Heart right ventricle (tissue), 16 donors: ENCODE measurements at places on chromosomes 12 and 14. TPM values are rescaled to one million over a fixed set of nuclear protein-coding genes. Genes with fewer than 3 reads are reported as not detected.

DNA sequence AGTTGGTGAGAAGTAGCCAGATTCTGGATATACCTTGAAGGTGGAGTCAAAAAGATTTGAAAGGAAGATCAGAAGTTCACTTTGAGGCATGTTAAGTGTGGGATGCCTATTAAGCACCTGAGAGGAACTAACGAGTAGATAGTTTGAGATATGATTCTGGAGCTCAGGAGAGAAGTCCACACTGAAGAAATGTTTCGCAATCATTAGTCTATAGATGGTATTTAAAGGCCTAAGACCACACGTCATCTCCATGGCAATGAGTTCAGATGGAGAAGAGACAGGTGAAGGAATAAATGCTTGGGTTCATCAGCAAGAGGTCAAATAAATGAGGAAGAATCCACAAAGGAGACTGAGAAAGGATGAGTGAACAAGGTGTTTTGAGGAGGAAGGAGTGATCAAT is 192.9 kb upstream of the NEDD1 start:
- no peak for DNase-seq

DNA sequence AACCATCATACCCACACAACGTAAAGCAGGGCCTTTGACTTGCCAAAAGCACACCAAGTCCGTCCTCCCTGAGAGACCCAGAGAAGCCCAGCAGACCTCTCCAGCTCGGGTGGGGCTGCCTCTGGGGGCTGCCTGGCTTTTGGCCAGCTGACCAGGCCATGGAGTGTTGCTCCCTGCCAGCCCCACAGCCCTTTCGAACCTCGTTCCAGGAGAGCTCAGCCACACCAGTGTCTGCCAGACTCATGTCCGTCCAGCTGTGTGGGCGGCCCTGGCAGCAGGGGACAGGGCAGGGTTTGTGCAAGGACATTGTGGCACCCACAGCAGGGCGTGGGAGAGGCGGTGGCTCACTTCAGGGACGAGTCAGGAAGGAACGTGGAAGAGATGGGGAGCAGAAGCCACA is 22.6 kb upstream of the IRF2BPL start:
- peak; percentile 80 for DNase-seq

DNA sequence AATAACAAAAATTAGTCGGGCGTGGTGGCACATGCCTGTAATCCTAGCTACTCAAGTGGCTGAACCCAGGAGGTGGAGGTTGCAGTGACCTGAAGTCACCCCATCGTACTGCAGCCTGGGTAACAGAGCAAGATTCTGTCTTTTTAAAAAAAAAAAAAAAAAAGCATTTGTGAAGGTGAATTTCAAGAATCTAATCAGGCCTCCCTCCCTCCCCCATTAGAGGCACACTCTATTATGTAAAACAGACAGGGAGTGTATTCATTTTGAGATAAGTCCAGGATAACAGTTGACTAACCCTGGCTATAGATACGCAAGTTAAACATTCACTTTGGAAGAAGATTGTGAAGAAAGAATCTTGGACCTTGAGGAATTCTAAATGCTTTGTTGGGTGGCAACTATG is 2.9 kb downstream of the RESF1 start:
- no peak for DNase-seq

- DNase-seq: no peak
Measured at GRCh38 chr12:89901319-89901718, 192.7 kb upstream of the ATP2B1 start.

DNA sequence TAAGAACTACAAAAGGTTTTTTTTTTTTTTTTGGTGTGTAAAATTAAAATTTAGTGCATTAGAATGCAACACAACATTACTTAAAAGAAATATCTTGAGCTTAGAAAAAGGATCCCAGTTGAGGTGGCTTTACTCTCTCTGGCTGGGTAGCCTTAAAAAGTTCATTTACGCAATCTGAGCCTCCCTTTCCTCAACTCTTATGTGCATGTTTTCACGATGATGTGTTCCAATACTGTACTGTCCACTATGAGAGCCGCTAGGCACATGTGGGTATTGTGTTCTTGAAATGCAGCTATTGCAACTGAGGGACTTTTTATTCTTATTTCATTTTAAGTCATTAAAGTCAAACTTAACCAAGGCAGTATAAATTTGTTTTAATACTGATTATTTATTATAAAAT is 460.9 kb upstream of the SYT1 start:
- DNase-seq: no peak

DNA sequence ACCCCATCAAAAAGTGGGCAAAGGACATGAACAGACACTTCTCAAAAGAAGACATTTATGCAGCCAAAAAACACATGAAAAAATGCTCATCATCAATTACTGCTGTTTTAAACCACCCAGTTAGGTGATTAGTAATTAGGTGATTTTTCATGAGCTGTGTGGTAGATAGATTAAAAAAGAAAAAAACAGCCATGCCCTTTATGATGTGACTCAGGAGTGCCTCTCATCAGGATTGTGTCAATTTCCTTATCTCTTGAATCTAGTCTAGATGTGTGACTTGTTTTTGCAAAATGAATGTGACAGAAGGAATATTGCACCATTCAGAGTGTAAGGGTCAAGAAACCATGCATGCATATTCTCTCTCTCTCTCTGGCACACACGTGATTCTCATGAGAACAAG is 5.7 kb downstream of the OR10A7 start:
- no peak for DNase-seq

DNA sequence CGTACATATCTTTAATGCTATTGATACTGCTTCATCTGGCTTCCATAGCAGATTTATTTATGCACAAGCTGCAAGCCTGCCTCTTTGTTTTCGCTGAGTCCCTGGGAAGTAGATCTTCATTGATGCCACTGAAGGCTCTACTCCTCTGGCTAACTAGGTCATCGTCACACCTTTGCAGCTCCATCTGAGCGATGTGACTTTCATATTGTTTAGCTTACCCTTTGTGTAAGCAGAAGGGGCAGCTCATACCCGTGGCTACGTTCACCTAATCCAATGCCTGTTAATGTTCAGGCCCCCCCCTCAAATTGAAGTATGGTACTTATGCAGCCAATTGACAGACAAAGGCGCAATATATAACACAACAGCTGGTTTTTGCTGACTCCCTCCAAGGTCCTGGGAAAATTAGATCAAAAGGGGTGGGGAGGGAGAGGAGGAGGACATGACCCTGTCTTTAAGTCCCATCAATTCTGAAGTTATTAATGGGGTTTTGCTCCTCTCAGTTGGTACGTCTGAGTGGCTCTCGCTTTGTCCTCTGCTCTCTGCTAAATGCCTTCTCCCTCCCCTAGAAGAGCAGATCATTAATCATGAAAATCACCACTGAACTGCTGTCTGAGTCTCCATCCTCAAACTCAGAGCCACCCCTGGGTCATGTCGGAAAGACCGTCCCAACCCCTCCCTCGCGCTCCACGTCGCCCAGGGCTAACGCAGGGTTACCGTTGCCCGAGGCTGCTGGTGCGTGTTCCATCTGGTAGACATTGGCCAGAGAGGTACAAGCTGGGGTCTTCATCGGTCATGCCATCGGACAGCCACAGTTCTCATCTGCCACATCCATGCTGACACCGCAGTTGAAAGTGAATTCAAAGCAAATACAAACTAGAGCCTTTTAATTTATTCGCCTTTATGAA is 128.8 kb downstream of the ADGRD1 start:
- DNase-seq: no peak

DNA sequence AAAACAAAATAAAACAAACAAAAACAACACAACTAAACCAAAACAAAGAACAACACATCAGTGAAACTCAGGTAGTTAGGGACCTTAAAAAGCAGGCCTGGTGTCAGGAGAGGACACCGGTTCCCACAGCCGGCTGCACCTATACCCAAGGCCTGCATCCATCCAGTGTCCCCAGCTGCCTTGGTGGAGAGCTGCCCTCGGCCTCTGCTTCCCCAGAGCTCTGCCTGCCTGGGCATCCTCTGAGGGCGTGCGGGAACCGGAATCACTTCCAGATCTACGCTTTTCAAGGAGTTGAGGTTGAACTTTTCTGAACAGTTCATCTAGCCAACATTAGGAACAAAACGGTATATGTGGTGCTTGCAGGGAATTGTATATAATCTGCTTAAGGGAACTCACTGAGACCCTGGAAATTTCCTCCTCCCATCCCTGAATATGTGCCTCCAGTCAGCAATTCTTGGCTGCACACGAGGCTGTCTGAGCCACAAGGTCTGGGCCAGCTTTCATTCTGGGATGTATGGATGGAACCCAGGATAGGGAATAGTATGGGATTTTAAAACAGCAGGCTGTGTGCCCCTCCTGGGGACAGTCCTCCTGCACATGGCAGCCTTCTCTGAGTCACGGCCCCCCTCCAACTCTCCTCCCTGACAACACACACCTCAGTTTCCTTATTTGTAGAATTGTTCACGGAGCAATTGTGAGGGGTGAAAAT is 319.0 kb upstream of the RTL1 start:
- no peak for DNase-seq

GRCh38 chr14:100030452-100031153 is 34.6 kb upstream of the EVL start:
- DNase-seq: no peak

GRCh38 chr14:75654127-75654732 is 6.4 kb downstream of the ERG28 start:
- peak; percentile 84 for DNase-seq

The TMX1 gene
- 6.7 TPM for polyA plus RNA-seq

The DPPA3 gene
- not detected for polyA plus RNA-seq

GRCh38 chr12:11763760-11764520 is 114.5 kb downstream of the ETV6 start:
- no peak for DNase-seq

DNA sequence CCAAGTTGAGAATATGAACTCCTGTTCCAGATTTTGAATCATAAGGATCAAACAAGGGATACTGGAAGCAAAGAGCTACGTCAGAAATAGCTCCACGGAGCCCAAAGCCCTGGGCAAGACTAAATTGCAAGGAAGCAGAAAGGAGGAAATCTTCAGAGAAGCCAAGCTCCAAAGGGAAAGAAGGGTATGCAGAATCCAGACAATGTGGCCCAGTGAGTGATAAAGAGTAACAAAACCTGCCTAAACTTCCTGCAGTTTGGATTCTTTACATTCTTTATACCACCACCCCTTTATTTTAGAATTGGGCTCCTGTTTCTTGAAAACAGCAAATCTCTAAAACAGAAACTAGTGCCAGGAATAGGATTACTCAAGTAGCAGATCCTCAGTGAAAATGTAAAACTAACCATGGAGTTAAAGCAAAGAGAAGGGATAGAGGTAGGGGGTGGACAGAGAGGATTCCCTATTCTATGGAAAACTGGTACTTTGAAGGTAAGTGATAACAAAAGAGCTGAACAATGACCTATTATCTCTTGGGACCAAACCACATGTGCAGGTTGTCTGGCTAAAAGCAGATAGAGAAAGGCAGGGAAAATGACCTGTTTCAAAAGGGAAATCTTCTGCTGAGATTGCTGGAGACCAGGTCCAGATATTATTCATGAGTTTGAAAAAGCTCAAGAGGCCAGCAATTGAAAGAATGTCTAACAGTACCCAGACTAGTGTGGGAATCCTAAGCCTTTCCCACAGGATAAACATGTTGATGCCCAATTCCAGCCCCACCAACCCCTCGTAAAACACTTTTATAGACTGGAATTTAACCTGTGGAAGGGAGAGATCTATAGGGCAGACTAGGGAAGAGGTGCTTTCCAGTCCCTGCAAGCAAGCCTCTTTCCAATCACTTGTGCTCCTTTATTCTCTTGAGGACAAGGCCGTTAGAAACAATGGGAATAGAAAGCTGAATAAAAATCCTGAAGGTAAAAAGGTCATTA is 24.5 kb downstream of the MBIP start:
- no peak for DNase-seq

DNA sequence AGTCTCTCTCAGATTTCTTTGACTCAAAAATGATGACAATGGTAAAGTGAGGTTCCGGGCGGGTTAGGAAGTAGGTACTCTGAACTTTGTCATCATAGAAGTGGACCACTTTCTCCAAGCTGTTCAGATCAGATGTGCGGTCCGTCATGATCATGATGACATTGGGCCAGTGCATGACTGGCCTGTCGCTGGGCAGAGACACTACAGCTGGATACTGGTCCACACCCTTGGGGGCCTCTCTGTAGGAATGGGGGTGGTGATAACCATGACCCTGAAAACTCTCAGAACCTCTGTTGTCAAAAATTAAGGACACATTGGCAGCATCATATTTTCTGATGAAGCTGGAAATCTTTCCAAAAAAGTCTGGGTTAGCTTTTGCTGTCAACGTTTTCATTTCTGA is 28.2 kb downstream of the KICS2 start:
- no peak for DNase-seq

DNA sequence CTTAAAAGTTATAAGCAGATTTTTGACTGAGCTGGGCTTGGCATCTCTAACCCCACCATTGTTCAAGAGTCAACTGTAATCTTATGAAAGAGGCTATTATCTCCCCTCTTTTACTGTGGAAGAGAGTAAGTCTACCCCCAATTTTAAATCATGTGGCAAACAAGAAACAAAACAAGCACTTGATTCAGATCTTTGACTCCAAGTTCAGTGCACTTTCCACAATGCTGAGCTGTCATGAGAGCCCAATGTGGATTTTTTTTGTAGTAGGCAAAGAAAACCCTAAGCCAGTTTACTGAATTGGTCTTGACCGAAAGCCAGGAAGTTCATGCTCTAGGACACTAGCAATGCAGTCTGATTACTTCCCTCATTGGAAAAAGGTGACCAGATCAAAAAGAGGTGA is 306.2 kb downstream of the GALC start:
- DNase-seq: no peak

DNA sequence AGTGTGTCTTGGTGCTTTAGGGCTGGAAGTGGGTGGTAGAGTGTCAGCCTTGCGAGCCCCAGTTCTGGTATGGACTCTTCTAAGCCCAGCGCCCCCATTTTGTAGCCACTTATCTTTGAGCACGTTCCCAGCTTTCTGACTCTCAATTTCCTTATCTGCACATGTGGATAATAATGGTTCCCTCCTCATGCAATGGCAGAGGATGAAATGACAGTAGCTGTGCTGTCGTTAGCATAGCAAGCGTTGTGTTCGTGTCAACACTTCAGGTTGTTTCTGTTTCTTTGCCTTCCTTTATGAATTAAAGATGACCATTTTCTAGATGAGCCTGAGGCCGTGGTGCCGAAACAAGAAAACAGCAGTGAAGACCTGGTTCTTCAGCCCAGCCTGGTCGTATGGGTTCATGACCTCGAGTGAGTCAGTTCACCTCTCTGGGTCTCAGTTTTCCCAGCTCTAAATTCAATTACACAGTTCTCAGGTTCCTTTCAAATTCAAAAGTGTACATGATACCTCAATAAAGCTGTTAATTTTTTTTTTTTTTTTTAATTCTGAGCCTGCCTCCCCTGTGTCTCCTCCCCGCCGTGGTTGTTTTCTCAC is 233.0 kb downstream of the SLC41A2 start:
- no peak for DNase-seq
